ENCODE measurements at places on chromosomes 6 and 20.

GRCh38 chr6:112281821-112282615 lies 27.7 kb upstream of the LAMA4 start:
- DNase-seq: no peak

GRCh38 chr6:15502446-15503345 lies 160.1 kb downstream of the DTNBP1 start:
- DNase-seq: no peak

DNA sequence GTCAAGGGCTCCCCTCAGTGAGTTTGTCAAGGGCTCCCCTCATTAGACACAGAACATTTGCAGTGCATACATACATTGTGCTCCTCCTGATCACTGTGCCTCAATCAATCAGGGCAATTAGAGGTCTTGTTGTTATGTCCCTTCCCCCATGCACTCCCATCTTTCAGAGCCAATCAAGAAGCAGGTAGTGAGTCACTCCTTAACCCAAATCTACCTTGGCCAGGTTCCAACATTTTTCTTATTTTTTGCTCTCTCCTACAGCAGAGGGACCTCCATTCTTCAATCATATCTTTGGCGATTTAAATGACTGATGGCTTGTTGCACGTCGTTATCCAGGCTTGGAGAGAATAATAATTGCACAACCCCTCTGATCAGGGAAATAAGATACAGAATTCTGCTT lies 409.9 kb upstream of the SPTLC3 start:
- no peak for DNase-seq

DNA sequence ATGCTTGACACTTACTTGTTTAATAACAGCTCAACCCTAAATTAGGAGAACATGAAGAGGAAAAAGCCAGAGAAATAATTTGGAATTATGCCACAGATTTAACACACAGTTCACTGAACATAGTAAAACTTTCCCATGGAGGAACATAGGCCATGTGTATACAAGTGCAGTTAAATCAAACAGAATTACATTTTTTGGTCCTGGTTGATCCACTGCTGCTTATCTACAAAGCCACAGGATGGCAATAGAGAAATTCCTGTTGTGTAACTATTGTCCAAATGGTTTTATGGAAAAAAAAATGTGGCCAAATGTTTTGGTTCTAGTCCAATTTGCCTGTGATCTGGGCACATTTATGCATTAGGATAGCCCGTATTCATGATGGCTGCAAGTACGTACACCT lies 136.8 kb downstream of the ALDH8A1 start:
- DNase-seq: no peak

GRCh38 chr20:63343460-63344445 lies 17.4 kb downstream of the CHRNA4 start:
- DNase-seq: no peak

GRCh38 chr20:25984933-25985332 lies 288.3 kb upstream of the ZNF337 start:
- peak; percentile 53 for DNase-seq

DNA sequence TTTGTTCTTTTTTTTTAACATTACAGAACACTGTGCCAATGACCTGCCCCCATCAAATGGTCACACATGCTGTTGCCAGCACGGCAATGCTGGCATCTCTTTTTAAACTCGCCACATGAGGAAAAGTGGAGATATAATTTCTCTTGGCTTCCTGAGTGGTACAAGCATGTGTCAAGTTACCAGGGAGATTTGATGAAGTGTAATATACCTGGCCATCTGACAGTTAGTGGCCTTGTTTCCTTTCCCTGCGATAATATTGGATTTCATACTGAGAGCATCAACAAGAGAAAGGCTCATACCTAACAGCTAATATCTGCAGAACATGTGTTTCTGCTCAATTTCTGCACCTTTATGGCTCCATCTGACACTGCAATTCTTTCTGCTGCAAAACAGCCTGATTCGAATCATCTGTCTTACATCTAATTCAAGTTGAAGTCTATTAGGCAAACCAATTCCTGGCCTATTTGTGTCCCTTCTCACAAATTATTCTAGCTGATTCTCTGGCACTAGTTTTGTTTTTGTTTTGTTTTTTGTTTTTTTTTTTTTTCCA lies 519.5 kb downstream of the PREX1 start:
- no peak for DNase-seq

GRCh38 chr20:11546939-11547338 lies 370.8 kb upstream of the BTBD3 start:
- DNase-seq: no peak

DNA sequence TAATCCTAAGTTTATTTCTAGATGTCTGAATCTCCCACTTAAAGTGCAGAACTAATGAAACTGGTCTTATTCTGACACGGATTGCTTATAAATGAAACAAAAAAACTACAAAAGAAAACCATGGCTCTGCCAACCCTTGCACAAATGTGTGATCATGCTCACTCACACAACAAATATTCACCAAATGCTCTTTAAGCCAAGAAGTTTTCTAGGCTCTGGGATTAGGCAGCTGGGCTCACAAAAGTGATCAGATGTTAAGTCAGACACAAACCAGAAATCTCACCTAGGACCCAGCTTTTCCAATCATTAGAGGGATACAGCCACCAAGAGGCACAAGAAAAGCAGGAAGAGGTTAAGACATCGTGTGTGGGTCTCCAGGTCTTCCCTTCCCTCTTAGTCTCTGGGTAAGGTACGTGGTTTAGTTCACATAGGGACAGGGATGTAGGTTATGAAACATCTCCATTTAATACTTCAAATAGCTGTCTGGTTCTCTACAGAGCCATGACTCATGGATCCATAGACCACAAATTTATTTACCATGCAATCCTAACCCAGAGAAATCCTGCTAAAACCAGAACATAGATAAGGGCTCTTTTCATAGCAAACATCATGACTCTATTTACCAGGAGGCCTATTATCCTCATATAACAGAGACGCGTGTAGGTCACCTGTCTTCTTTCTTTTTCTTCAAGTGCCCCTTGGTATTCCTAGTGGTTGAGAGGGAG lies 165.2 kb downstream of the WDR27 start:
- DNase-seq: no peak

DNA sequence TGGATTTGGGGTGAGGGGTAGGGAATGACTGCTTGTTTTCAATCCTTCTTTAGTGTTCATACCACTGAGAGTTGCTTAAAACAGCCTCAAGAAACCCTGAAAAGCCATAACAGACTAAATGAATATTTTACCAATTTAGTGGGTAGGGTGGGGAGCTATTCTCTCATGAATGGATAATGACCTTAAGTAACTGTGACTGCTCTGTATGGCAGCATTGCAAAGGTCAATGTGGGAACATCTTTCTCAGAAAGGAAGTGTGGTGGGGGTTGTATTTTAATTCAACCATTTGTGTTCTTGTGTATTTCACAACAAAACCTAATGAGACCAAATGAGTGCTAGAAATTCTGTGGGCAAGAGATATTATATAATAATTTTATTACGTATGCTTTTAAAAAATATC lies 55.7 kb downstream of the PHACTR2 start:
- no peak for DNase-seq

- DNase-seq: no peak
Measured at GRCh38 chr20:44739942-44740341, 5.7 kb upstream of the KCNK15 start.

DNA sequence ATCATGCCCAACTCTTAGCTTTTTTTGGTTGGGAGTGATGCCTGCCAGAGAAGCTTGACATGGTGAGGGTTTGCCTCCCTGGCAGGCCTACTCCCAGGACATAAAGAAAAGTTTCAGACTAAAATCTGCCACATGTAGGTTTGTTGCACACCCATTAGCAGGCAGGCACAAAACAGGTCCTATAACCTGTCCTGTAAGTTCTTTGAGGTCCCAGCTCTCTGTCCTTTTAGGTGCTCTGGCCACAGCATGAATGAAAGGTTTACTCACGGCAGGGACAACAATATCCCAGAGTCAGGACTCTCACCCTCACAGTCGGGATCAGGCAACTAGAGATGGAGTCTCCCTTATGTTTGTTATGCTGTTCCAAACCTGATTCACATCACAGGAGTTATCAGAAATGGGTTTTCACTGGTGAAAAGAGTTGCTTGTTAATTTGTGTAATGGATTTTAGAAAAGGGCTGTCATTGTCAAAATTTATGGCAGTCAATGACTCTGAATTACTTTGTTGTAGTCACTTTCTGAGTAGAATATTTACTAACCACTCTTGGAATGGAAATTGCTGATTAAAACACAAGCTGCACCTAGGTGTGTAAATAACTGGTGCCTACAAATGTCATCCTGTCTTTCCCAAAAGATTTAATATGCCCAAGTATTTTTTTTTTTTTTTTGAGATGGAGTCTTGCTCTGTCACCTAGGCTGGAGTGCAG lies 5.8 kb upstream of the SRPK1 start:
- DNase-seq: no peak

GRCh38 chr6:150194195-150194594 lies 51.4 kb downstream of the PPP1R14C start:
- DNase-seq: no peak

DNA sequence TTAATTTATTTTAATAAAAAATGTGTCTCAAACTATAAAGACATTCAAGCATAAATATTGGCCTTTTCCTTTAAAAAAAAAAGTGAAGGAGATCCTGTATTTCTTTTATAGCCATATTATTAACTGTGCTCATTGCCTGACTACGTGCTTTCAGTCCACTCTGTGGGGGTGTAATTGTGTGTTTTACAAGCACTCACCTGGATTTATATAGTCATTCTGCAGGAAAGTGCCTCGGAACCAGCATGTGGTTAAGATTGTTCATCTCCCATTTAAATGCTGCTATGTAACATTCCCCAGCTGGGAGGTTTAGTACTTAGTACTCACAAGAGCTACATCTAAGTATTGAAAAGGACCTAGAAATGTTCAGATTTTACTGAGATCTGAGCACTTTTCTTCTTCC lies 47.9 kb upstream of the SLC22A16 start:
- no peak for DNase-seq

- DNase-seq: no peak
Measured at GRCh38 chr6:39330057-39330456, 7.6 kb upstream of the KCNK16 start.

DNA sequence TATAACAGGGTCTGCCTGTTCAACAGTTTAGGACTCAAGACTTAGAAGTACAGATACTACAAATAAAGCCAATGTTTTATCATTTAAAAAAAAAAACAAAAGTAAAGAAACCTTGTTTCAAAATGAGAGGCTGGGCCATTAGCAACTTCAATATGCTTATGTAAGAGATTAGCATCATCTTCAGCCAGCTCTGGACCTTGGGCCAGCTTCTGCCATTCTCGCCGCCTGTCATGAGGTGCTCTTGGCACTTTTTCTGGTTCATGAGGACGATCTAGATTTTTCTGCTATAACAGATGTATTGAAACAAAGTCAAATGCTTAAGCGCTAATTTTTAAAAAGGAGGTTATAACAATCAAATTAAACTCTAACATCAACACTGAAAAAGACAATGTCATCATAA lies 74.2 kb downstream of the WASF1 start:
- no peak for DNase-seq

DNA sequence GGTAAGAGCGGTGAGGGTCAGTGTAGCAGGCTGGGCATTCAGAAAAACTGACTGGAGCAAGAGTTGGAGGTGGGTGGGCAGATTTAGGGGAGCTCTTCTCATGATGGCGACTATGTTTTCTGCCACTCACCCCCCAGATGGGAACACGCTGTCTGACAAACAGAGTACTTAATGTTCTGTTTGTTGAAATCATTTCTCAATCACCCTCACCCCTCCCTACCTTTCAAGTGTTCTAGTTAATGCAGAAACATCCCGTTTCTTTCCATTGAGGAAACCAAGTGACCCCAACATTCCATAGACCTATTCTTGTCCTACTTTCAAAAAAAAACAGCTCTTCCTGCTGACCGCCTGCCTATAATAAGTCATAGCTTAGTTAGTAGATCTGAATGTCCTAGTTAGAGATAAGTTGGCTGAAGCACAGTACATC lies 132.5 kb upstream of the NEDD9 start:
- DNase-seq: no peak

DNA sequence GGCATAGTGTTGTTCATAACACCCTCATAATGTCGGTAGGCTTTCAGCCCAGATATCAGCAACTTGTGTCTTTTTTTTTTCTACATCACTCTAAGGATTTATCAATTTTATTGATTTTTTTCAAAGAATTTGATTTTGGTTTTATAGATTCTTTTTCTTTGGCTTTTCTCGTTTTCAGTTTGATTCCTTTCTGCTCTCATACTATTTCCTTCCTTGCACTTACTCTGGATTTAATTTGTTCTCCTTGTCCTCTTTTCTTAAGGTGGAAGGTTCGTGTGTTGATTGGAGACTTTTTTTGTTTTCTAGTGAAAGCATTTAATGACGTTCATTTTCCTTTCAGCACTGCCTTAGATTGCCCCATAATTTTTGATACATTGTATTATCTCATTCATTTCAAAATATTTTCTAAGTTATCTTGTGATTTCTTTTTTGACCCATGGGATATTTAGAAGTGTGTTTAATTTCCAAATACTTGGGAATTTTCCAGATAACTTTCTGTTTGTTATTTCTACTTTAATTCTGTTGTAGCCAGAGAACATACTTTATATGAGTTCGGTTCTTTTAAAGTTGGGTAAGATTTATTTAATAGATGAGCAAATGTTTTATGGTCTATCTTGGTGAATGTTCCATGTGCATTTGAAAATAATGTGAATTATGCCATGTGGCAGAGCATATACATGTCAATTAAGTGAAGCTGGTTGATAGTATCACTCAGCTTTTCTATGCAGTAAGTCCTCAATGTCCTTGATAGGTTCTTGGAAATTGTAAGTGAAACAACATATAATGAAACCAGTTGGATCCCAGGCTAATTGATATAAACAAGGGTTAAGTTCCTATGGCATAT lies 62.8 kb downstream of the IRF4 start:
- no peak for DNase-seq

GRCh38 chr6:21201637-21202350 lies 391.8 kb upstream of the SOX4 start:
- no peak for DNase-seq

Data from activated CD4-positive, alpha-beta T cell treated with anti-CD3 and anti-CD28 coated beads, Interleukin-2, amount 50 U/mL, for 1 hour (primary cell).